ENCODE measurements at places on chromosomes 16 and 17. TPM values are rescaled to one million over a fixed set of nuclear protein-coding genes. Genes with fewer than 3 reads are reported as not detected.

- DNase-seq = no peak
Measured at GRCh38 chr17:81890447-81891302, 711 bp downstream of the ALYREF start.

- DNase-seq = no peak
Measured at GRCh38 chr16:53224951-53225533, 170.3 kb downstream of the CHD9 start.

DNA sequence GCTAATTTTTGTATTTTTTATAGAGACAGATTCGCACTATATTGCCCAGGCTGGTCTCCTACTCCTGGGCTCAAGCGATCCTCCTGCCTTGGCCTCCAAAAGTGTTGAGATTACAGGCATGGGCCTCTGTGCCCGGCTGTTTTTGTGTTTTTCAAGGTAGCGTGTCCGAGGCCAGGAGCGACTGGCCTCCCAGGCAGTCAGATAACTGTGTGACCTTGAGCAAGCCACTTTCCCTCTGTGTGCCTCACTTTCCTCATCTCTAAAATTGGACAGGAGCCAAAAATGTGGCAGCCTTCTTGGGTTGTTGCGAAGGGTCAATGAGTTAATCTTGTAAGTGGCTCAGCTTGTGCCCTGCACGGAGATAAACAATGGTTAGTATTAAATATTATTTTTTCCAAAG, 2.4 kb downstream of the ABCC1 start:
- DNase-seq = no peak

The GPR142 gene
- not detected for polyA plus RNA-seq

The COX6A2 gene
- 0.86 TPM for polyA plus RNA-seq
